GM04503 (cell line): ENCODE measurements at places on chromosomes 7 and 10.

- DNase-seq: peak; percentile 57
Observed at GRCh38 chr10:29160150-29160617, 128.7 kb upstream of the LYZL1 start.

GRCh38 chr7:136883046-136883445 is 14.6 kb downstream of the CHRM2 start:
- no peak for DNase-seq

GRCh38 chr10:1284076-1284475 is 227.9 kb downstream of the WDR37 start:
- no peak for DNase-seq

GRCh38 chr7:155862123-155862892 is 50.0 kb upstream of the SHH start:
- DNase-seq: no peak

GRCh38 chr7:120272701-120273475 is at the start of gene KCND2:
Gene KCND2, plus strand, starts transcription at chr7:120273175.
- no peak for DNase-seq

GRCh38 chr10:53166325-53166724 is 393.7 kb upstream of the MBL2 start:
- DNase-seq: no peak

GRCh38 chr7:23183279-23184012 is 1.6 kb downstream of the NUP42 start:
- DNase-seq: no peak

DNA sequence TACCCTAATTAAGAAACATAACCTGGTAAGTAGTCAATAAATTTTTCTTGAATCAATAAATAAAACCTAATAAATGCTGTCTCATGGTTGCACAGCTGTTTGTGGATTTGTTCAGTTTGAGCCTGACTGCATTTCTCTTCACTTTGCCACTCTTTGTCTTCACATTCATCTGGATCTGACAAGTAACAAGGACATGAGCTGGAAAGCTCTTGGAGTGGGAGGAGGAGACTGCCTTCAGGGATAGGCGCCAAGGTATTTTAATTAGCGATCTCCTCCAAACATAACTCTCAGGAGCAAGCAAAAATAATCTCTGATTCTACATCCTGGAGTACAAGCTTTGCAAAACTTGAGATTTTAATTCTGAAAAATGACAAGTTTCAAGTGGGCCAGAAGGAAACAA is 251.0 kb downstream of the BMPER start:
- peak; percentile 72 for DNase-seq

DNA sequence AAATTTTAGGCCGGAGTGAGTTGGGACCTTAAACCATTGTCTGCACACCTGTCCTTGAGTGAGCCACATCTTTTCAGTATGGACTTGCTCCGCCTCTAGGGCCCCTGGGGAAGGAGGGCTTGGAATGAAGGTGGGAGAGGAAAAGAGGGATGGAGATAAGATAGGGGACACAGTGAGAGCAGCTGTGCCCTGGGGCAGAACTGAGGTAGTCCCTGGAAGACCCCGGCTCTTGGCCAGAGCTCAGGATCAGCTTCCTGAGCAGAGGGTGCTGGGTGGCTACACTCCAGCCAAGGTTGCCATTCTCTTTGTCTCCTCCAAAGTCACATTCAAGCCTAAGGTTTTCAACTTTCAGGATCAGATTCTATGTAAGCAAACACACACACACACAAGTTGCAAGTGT is 82.0 kb downstream of the MKI67 start:
- no peak for DNase-seq

DNA sequence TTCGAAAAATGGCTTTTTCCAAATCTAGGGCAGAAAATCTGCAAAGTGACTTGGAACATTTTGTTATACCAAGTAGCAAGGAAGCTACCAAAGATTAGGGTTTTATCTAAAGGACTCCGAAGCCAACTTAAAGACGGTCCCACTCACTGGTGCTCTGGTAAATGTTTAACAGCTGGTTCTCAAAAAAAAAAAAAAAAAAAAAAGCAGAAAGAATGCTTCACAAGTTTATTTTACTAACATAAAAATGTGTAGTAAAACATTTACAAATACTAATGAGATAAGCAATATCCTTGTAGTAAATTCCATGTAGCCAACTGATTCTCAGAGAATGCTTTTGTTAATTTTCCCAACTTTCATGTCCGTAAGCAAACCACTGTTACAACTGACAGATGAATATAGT is 38.4 kb downstream of the TAF3 start:
- no peak for DNase-seq
